Endodermal cell (in vitro differentiated cells): ENCODE measurements at places on chromosomes 7 and 10.

DNA sequence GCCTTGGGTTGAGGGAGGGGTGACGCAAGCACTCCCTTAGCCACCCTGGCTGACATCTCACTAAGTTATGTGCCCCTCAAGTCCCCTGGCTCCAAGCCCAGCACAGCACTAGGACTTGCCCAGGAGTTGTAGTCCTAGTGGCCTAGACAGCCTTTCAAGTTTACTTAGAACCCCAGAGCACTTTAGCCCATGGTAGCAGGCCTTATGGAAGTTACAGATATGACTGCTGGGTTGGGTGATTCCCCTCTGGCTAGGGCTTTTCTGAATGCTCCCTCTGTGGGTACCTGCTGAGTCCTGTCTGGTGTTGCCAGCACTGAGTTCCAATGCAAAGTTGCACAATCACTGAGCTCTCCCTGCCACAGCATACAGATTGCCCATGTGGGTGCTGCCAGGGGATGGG is 83.2 kb downstream of the AHCYL2 start:
- H3K27me3 ChIP-seq = no peaks in the 10 kb centered on the region
- no peaks in the 10 kb centered on the region for H3K4me1 ChIP-seq
- H3K4me3 ChIP-seq = no peak overlapping the region
- H3K36me3 ChIP-seq = no peaks in the 10 kb centered on the region

- H3K4me3 ChIP-seq = no peak overlapping the region
- DNase-seq = peak; percentile 2
- H3K27me3 ChIP-seq = no peaks in the 10 kb centered on the region
- H3K27ac ChIP-seq = no peak overlapping the region
- H3K36me3 ChIP-seq = no peaks in the 10 kb centered on the region
- H3K4me1 ChIP-seq = no peaks in the 10 kb centered on the region
Observed at GRCh38 chr10:128384831-128385230, 258.6 kb upstream of the MKI67 start.

DNA sequence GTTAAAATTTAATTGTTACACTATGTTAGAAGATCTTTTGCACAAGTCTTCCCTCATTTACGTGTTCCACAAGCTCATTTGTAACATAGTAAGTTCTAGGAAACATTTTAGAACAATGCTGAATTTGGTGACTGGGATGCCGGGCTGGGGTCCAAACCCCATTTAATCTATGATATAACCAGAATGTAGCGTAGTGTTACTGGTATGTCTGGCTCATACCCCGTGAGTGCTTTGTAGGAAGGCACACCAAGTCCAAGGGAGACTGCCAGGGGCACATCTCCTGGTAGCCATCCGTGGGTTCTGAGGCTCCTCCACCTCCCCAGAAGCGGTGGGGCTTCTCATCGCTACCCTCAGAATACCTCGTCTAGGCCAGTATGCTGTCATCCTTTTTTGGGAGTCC is 21.3 kb upstream of the TMEM236 start:
- no peak overlapping the region for H3K4me3 ChIP-seq
- no peak for DNase-seq
- H3K27ac ChIP-seq = no peak overlapping the region
- no peaks in the 10 kb centered on the region for H3K27me3 ChIP-seq

- no peak for DNase-seq
- H3K27ac ChIP-seq = peak overlapping the region; percentile 98
- H3K4me3 ChIP-seq = no peak overlapping the region
- H3K27me3 ChIP-seq = no peaks in the 10 kb centered on the region
Observed at GRCh38 chr7:95421847-95422444, 12.9 kb downstream of the PON2 start.

DNA sequence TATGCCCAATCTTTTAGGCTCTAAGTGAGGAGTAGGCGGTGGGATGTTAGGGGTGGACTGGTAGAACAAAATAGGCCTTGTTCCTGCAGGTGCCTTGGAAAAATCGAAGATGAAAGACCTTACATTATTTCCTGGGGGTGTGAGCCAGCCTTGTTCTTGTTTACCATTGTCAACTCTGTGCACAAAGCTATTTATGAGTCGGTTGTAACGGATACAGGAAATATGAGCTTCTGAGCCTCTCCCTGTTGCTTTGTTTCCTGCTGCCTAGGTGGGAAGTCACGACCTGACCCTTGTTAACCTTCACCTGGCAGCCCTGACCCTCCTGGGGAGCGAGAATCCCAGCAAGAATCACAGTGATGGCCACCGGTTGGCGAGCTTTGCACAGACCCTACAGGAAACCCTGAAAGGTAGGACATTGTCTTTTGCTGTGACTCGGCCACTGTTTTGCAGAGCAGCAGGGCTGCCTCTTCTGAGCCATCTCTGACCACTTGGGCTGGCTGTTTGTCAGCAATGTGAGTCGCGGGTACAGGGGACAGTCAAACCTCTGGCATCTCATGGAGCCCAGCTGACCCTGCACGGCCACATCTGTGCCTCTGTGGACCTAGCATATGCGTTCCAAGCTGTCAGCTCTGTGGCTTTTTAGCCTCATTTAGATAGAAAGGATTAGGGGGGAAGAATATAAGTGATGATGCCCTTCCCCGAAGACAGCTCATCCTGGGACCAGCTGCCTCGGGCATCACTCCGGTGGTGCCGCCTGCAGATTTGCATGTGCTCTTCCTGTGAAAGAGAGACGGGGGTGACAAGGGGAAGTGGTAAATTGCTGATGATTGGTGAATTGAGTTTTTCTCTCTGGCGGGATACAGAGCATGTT is 102.1 kb upstream of the ANLN start:
- peaks cover 17% of the 10 kb centered on the region for H3K4me1 ChIP-seq
- H3K27me3 ChIP-seq = no peaks in the 10 kb centered on the region
- peak; percentile 76 for DNase-seq
- H3K36me3 ChIP-seq = peaks cover 3% of the 10 kb centered on the region
- H3K4me3 ChIP-seq = no peak overlapping the region
